ENCODE measurements at places on chromosomes 6 and 20.

GRCh38 chr20:49813305-49813974, 812 bp downstream of the SLC9A8 start:
- DNase-seq: no peak

- DNase-seq: no peak
These were observed 36.7 kb downstream of the FGD2 start for GRCh38 chr6:37042150-37042549.

- DNase-seq: peak; percentile 76
These were observed 628 bp downstream of the NKAIN4 start for GRCh38 chr20:63253438-63254231.

GRCh38 chr6:36277946-36278470, 8.1 kb downstream of the PNPLA1 start:
- no peak for DNase-seq

DNA sequence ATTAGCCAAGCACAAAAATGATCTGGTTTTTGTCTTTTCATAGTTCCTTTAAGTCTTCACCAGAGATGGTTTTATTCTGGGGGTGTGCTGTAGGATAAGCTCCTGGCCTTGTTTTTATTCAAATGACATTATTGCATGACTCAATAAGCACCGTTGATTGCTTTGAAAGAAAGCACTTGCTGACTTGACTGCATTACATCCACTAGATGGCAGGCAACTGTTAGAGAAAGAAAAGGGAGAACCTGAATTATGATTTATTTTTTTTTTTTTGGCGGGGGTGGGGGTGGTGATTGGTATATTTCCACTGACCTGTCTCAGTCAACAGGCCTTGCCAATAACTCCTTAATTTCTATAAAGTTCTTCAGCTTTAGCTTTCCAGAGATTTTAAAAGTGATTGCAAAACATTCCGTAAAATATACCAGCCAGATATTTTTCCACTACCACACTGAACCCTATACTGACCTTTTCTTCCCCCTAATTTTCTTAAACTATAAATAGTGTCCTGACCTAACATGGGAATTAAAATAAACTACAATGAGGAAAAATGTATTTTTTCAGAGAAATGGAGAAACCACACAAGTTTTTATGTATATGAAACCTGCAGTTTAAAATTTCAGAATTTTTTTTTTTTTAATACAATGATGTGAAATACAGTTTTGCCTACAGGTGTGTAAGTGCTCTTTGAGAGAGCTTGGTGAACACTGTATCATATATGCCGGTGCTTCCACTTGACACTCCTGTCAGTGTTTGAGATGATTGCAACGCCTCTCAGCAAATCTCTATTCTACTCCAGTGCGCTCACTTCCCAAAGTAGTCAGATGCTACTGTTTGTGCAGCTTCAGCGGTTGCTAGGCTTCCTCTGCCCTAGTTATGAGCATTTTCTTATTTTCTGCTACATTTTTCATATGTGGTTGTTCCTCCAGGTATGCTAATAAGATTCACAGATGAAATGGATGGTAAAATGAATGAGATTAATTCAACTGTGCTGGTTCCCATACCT, 274.3 kb downstream of the CD109 start:
- no peak for DNase-seq

- no peak for DNase-seq
These were observed 42.0 kb downstream of the UQCC1 start for GRCh38 chr20:35369804-35370203.

GRCh38 chr20:37899105-37900045, 3.6 kb upstream of the VSTM2L start:
- DNase-seq: no peak

DNA sequence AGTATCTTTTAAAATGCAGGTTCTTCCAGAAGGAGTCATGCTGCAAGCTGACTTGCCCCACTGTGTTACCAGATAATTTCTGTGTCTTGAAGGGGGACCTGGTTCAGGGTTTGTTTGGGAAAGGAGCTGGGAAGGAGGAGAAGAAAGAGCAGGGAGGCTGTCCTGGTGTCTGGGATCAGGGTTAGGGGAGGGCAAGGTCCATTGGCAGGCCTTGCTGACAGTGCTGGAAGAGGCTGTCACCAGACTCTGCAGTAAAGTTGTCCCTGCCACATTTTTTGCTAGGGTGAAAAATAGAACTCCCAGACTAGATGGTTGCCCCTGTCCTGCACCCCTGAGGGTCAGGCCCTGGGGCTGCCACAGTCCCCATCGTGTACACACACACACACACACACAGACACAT, 14.9 kb downstream of the GLP1R start:
- DNase-seq: no peak

- no peak for DNase-seq
These were observed 76.0 kb upstream of the TBC1D7 start for GRCh38 chr6:13404228-13404891.

DNA sequence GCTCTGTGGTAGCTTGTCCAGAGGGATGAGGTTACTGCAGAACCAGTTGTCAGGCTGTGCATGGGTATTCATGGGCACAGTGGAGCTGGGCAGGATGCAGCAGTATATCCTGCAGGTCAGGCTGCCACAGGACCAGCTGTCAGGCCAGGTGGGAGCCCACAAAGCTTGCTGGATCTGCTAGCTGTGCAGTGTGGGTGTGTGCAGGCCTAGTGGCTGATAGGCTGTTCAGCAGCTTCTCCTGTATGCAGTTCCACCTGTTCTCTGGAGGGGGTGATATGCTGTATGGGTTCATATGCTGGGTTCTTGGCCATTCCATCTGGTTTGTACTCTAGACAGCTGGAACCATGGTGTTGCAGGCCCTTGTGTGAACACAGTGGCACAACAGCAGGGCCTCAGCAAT, 40.6 kb upstream of the TPD52L1 start:
- no peak for DNase-seq

DNA sequence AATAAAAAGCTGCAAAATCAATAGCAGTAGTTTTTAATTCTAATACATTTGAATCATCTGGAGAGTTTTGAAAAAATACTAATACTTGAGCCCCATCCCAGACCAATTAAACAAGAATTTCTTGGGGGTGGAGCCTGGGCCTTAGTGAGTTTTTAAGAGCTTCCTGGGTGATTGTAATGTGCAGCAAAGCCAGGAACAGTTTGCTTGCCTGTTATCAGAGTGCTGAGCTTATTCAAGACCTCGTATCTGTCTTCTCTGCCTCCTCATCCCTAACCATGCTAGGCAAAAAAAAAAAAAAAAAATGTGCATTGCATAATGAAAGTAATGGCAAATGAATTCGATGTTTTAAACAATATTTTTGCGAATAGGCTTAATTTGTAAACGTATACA, 36.4 kb upstream of the MYB start:
- no peak for DNase-seq

- DNase-seq: no peak
These were observed 36.9 kb downstream of the UTRN start for GRCh38 chr6:144321839-144322591.

DNA sequence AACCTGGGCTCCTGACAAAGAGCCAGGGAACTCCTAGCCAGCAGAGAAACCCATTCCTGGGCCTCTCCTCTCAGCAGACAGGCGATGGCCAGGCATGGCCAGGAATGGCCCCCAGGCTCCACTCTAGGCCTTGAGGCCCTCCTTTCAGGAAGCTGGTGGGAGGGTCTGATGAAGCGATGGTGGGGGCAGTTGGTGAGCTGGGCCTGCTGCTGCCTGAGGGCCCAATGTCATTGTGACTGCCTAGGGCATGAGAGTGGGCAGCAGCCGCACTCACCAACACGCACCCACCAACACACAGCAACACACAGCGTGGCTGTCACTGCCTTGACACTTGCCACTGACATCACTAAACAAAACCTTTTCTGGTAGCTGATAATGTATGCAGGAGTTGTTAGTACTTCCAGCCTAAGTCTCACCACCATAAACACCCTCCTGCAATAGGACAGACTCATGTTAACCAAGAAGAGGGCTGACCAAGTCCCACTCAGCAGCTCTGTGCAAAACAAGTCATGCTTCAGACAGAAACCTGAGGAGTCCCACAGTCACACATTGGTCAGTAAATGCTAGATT, 69.3 kb downstream of the ABHD12 start:
- DNase-seq: no peak

DNA sequence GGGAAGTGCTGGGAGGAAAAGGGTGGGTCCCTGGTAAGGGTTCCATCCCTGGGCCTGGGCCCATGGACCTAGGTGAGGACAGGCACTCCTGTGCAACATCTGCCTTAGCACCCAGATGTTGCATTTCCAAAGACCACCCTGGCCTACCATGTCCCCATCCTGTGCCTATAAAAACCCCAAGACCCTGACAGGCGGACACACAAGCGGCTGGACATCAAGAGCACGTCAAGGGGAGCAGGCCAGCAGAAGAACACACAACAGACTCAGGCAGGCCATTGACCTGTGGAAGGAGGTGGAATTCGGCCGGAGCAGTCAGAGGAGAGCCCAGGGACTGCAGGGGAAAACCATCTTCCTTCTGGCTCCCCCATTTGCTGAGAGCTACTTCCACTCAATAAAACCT, 937.8 kb upstream of the MANEA start:
- DNase-seq: no peak

DNA sequence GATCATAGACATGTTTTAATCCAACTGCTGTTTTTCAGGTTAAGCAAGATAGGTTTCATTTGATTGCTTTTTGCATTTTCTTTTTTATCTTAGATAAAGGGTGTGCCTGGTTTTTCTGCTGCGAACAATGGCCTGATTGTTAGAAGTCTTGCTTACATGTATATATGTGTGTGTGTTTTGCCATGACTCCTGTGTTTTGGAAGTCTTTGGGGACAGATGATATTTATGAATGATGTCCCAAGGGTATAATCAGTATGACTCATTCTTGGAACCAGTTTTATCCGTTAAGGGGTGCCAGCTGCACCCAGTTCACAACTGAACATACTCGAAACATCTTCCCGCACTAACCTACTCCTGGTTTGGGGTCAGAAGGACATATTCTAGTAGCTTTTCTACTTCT, 230.1 kb upstream of the SUPT3H start:
- no peak for DNase-seq

- DNase-seq: no peak
These were observed 11.2 kb downstream of the RBM39 start for GRCh38 chr20:35730583-35731468.

GRCh38 chr20:49765846-49766541, 46.6 kb upstream of the SLC9A8 start:
- no peak for DNase-seq

DNA sequence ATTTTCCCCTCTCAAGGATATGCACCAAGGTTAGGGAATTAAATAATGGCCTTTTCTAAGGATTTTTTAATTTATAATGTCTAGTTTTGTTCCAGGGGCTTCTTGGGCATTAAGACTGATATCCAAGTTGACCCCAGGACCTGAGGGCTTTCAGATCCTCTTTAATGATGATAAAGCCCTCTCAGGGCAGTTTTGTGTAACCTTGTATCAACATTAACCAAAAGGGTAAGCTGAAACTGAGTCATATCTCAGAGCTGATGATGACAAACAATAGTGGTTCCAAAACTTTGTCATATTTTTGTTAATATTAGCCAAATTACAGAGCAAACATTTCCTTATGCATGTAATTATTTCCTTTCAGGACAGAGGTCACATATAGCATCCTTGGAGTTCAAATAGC, 309.4 kb upstream of the MAN1A1 start:
- no peak for DNase-seq

DNA sequence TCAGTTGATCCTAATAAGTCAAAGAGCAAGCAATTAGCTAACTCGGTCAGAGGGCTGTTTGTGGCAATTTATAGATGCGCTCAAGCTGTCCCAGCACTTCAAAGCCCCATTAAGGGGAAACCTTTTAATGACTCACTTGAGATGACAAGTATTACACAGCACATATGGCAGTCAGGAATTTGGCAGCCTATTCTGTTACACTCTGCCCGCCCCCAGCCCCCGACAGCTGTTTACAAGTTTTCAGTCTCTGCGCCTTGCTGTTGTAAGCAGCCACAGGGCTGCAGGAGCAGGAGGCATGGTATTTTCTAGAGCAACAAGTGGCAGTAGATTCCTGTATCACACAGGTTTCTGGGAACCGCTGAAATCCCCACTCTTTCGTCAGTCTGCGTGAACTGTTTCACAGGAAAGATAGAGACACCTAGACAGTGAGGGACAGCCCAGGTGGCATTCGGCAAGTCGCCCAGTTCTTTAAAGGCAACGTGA, 263.0 kb downstream of the FOXC1 start:
- peak; percentile 67 for DNase-seq

GRCh38 chr20:16575390-16576140, 2.3 kb upstream of the KIF16B start:
- no peak for DNase-seq

GRCh38 chr6:168407842-168408241, 33.1 kb upstream of the SMOC2 start:
- no peak for DNase-seq

- DNase-seq: no peak
These were observed 157.9 kb downstream of the OGFRL1 start for GRCh38 chr6:71446470-71446869.

DNA sequence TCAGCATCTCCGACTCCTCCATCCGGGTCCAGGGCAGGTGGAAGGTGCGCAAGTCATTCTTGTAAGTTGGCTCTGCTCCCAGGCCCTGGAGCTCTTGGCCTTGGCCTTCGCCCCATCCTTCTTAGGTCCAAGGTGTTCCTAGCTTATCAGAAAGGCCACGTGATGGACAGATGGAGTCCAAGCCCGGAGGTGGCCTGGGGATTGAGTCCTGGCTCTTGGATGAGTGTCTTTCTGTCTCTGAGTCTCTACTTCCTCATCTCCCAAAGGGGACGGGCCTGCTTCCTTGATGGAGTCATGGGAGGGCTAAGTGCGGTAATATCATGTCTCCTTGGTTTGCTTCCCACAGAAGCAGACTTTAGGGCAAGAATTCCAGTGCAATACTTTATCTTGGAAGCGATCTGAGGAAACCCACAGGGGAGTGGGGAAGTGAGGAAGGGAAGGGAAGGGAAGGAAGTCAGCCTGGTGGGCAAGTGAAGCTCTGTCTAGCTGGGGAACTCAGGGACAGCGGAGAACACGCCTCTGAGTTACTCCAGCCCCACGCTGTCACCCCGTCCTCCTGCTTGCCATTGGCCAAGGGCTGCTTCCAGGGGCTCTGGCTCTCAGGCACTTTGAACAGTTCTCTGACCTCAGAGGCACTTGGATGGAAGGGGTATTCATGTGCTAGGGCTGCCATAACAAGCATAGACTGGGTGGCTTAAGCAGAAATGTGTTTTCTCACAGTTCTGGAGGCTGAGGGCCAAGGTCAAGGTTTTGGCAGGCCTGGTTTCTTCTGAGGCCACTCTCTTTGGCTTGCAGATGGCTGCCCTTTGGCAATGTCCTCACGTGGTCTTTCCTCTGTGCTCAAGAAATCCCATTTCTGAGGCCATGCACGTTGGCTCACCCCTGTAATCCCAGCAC, 4.8 kb downstream of the LBP start:
- no peak for DNase-seq

- DNase-seq: peak; percentile 50
These were observed 54.7 kb upstream of the HFE start for GRCh38 chr6:26032340-26033084.

GRCh38 chr6:146990284-146990683, 213.9 kb upstream of the STXBP5 start:
- no peak for DNase-seq

- peak; percentile 52 for DNase-seq
These were observed 89.8 kb upstream of the PAX1 start for GRCh38 chr20:21615617-21616080.

GRCh38 chr6:129314575-129314974, 395.4 kb downstream of the ARHGAP18 start:
- DNase-seq: no peak

Data from left hindlimb (tissue), 1 donor.